ENCODE measurements at places on chromosomes 2 and 18.

DNA sequence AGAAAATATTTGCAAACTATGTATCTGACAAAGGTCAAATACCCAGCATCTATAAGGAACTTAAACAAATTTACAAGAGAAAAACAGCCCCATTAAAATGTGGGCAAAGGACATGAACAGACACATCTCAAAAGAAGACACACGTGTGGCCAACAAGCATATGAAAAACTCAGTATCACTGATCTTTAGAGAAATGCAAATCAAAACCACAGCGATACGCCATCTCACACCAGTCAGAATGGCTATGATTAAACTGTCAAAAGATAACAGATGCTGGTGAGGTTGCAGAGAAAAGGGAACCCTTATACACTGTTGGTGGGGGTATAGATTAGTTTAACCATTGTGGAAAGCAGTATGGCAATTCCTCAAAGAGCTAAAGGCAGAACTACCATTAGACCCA is 64.3 kb upstream of the RBMS1 start:
- no peak for DNase-seq

DNA sequence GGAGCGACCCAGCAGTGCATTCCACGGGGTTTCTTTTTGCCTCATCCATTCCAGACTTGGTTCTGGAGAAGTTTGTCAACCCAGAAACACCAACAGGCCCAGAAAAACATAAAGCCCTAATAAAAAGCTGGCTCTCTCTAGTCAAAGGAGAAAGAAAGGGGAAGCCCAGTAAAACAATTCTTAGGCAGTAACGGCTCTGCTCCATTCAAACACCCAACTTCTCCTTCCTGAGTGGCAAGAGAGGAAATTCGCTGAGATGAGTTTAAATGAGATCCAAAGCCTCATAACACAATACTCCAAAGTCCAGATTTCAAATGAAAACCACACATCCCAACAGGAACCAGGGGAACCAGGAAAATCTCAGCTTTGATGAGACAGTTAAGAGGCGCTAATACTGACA is 179.9 kb downstream of the RPIA start:
- DNase-seq = no peak

- peak; percentile 50 for DNase-seq
Measured at GRCh38 chr18:50128506-50129271, 66.3 kb downstream of the MYO5B start.

- no peak for DNase-seq
Measured at GRCh38 chr18:65363011-65363410, 387.8 kb upstream of the CDH7 start.

DNA sequence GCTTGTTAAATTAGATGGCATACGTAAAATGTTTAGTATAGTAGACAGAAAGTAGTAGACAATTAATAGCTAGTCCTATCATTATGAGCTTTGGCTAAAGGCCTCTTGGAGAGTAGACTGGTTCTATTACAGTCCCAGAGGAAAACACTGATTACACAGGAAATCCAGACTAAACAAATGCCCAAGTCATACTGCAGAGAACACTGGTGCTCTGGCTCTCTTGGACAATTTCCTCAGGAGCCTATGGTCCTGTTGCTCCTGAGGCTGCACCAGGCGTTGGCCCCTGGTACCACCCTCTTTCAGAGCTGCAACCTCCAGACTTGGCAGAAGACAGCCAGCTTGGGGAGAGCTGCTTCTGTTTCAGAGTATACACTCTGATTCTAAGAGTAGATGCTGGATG is 41.8 kb downstream of the STAT1 start:
- no peak for DNase-seq

- no peak for DNase-seq
Measured at GRCh38 chr2:240701091-240701735, 9.5 kb downstream of the AQP12A start.

DNA sequence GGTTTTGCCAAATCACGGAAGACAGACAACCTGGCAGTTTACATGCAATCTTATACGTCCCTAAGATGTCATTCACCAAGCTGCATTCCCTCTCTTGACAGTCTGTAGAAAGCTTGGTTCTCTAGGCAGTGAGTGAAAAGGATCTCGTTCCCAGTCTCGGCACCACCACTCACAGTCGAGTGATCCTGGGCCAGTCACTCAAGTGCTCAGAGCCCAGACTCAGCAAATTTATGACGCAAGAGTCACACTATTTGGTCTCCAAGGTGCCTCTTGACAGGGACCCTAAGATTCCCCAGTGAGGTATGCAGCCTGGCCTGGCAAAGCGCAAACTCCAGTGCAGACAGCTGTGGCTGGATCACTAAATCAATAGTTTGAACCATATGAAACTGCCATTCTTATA is 77.9 kb downstream of the EIPR1 start:
- no peak for DNase-seq

All from H9 (cell line).